SK-N-MC (cell line): ENCODE measurements at places on chromosomes 1 and 21.

DNA sequence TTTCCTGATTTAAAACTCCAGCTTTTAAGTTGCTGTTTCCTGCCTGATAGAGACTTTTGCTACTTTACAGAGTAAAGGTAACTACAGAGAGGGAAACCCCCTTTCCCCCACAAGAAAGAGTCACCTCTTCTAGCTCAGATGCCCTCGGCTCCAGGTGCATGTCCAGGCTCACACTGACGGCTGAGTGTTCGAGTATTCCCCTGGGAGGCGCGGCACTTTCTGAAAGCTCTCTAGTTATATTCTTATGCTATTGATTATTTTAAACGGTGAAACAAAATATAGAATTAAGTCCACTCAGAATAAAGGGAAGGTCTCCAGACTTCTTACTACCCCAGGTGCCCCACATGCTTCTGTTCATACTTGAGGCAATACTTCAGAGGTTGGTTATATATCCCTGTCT, 160.3 kb upstream of the FMN2 start:
- no peak for DNase-seq

GRCh38 chr1:229694053-229694693, 68.1 kb downstream of the URB2 start:
- DNase-seq: no peak

GRCh38 chr1:226886122-226886901, 15.9 kb downstream of the PSEN2 start:
- no peak for DNase-seq

GRCh38 chr1:177913762-177914540, 55.9 kb downstream of the SEC16B start:
- no peak for DNase-seq

GRCh38 chr1:247281001-247281574, 25.2 kb downstream of the VN1R5 start:
- no peak for DNase-seq

DNA sequence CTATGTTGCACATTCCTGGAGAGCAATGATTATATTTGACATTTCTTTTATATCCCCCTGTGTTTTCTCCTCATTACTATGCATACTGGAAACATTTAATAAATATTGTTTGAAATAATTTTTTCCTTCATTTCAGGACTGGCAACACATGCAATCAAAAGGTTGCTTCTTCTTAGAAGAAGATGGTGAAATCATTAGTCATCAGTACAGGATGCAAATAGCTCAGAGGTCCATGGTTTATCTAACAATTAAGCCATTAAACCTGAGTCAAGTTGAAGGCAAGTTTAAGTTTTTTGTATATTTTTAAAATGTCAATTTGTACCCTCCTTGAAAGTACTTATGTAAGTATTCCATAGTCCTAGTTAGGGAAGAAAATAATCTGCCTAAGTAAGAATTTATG, 22.5 kb downstream of the EFCAB7 start:
- DNase-seq: no peak

- DNase-seq: no peak
Observed at GRCh38 chr1:25503551-25504426, 39.6 kb upstream of the LDLRAP1 start.

- no peak for DNase-seq
Observed at GRCh38 chr1:234427950-234428646, 50.9 kb downstream of the TARBP1 start.

DNA sequence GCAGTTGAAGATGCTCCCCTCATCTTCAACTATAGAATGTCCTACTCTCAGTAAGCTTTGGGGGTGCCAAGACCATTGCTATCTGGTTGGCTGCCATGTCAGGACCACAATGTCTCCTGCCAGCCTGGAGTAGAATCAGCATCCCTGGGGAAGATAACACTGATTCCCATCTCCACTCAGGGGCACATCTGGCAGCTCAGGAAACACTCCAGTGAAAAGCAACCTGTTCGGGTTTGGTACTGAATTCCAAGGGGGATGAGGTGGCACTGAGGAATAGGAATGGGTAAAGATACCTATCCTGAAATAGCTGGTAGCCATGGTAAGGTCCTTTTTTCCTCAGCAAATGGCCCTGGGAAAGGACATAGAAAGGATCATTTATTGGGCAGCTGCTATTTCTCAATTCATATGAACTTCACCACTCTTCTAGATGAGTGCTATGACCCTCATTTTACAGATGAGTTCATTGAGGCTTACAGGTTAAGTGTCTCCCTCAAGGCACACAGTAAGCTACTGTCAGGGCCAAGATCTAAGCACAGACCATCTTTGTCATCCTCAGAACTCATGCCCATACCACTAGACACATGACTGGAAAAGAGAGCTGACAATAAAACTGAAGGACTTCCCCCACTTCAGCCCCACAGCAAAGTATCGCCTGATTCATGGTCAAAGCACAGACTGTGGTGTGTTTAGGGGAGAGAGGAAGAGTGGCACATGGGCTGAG, 31.4 kb downstream of the AK2 start:
- DNase-seq: no peak

GRCh38 chr1:66271216-66271903, 262.6 kb upstream of the SGIP1 start:
- peak; percentile 97 for DNase-seq

DNA sequence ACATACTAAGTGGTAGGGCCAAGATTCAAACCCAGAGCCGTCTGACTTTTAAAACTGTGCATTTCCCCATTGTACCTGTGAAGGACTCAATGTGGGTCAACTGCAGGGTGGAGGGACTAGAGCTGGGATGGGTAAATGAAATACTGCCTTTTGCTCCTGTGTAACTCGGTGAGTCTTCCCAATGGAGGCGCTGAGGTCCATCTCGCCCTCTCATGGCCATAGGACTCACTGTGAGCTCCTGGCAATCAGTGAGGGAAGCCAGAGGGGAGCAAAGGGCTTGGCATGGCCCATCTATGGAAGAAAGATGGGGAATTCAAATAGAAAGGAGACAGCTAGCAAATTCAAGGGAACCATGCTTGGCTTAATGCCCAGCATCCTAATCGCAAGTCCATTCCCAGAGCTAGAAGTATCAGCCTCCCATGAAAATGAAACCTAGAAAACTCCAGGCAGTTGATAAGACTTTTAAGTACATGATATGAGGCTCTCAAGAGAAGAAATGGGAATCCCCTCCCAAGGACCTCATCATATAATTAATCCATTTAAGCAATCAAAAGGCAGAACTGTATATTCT, 25.4 kb upstream of the CGN start:
- DNase-seq: no peak

DNA sequence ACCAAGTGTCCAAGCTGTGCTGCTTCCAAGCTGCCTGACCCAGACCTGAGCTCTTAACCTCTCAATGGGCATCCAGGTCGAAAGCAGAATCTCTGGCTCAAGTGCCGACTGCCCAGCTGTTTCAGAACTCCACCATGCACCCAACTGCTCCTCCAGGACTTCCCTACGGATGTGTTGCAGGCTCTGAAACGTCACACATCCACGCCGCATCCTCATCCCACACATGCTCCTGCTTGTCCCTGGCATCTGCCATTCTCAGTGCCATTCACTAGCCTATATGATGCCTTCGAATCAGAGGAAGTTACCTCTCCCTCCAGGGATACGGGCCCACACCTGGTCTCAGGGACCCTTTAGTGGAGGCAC, 11.2 kb downstream of the PDZK1IP1 start:
- no peak for DNase-seq

- DNase-seq: no peak
Observed at GRCh38 chr1:29303201-29304024, 67.1 kb downstream of the PTPRU start.

DNA sequence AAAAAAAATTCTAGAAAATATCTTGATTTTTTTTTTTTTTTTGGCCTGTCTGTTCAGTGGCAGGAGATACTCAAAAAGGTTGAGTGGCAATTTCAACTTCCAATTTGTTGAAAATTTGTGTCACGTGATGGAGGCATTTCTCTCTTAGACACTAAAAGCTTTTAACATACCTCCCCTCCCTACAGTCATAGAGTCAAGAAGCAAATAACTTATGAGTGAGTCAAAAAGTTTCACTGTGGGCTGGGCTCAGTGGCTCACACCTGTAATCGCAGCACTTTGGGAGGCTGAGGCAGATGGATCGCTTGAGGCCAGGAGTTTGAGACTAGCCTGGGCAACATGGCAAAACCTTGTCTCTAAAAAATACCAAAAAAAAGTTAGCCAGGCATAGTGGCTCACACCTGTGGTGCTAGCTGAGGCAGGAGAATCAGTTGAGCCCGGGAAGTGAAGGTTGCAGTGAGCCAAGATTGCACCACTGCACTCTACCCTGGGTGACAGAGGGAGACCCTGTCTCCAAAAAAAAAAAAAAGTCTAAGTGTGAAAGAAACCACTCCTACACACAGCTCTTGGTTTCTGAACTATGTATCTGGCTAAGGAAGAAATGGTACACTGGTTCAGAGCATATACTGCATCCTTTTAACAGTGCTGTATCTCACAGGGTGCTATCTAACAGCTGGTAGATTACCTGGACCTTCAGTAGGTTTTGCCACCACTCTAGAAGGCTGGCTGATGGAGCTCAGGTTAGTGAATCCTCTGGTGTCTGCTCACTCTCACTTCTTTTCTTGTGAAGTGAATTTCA, 11.6 kb upstream of the BSDC1 start:
- no peak for DNase-seq

GRCh38 chr21:32256873-32257620, 21.8 kb downstream of the MIS18A start:
- DNase-seq: no peak

- no peak for DNase-seq
Observed at GRCh38 chr1:25987951-25988350, 9.9 kb downstream of the PAFAH2 start.

DNA sequence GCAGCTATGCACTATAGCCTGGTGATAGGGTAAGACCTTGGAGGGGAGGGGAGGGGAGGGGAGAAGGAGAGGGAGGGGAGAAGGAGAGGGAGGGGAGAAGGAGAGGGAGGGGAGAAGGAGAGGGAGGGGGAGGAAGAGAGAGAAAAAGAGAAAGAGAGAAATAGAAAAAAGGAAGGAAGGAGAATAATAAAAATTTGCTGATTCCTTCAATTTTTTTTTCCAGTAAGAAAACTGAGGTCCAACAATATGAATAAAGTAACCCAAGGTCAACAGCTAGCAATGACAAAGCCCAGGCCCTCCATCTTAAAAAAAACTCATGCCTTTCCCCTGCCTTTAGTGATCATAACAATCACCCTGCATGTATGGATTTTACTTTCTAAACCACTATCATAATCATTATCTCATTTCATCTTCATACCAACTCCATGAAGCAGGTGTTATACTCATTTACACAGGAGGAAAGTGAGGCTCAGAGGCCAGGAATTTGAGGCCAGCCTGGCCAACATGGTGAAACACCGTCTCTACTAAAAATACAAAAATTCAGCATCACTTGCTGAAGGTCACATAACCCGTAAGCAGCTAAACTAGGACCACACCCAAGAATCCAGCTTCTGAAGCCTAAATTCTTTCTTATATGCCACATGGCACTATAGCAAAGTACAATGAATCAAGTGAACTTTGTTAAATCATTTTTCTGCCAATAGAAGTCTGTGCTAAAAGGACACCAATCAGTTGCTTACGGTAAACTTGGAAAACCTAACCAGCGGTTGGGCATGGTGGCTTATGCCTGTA, 23.4 kb upstream of the BRDT start:
- no peak for DNase-seq

- DNase-seq: no peak
Observed at GRCh38 chr1:162390396-162391185, 9.1 kb downstream of the C1orf226 start.

- DNase-seq: no peak
Observed at GRCh38 chr21:37232274-37233018, 34.7 kb downstream of the VPS26C start.

GRCh38 chr1:198494658-198495103, 45.8 kb downstream of the ATP6V1G3 start:
- DNase-seq: no peak

DNA sequence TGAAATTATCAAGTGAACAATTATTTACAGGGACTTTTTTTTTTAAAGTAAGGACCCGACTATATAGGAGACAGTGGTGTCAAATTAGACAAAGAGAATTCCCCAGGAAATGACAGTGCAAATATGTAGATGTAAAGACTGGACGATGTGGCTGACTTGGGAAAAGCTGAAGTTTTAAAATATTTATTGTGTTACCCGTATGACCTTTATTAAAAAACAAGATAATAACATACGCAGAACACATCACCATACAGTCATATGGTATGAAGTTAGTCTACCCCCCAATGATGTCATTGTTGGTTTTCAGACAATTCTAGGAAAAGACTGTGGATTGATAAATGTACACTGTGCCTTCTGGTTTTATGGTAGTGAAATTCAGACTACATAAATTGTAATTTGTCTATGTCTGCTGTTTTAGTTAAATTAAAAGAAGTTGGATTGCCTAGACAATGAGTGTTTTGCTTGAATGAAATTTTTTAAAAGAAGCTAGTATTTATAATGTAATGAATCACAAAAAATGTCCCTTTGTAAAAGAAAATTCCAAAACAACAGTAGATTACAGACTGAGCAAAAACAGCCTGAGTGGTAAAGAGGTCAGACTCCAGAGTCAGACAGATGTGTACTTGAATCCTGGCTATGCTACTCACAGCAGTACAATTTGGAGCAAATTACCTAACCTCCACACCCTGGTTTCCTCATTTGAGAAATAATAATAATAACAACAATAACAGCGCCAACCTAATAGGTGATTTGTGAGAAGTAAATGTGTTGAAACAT, 15.5 kb upstream of the PDC start:
- no peak for DNase-seq
